ENCODE measurements at places on chromosomes 11 and 22.

DNA sequence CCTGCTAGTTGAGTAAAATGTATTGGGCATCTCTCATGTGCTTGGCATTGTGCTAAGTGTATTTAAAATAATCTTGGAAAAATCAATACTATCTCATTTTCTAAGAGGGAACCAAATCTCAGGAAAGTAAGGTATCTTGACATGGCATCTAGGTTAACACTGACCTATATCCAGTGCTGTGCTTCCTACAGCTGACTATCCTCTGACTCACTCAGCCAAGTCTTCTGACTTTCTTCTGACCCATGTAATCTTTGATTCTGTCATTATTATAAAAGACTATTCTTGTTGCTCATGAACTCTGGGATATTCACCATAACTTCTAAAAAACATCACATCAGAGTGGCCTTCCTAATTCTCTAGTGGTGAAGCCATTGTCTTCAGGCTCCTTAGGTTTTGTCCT, 304.1 kb upstream of the TENM4 start:
- DNase-seq: no peak

- no peak for DNase-seq
These were observed 20.2 kb upstream of the TP53AIP1 start for GRCh38 chr11:128962896-128963295.

DNA sequence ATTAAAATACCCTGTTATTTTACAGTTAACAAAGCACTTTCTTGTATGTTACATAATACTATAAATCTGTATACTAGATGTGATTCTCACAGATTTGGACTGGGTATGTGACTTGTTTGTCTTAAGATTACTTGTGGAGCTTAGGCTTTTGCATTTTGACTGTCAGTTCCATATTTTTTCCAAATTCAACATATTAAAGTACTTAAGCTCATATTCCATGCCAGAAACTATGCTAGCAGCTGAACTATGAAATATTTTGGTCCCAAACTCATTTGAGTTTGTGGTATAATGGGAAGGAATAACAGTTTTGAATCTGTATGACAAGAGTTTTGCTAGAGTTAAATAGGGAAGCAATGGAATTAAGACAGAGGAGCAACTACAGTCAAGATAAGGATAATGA, 841.4 kb downstream of the JRKL start:
- no peak for DNase-seq

- no peak for DNase-seq
These were observed 33.1 kb upstream of the GRAMD4 start for GRCh38 chr22:46587061-46587460.

DNA sequence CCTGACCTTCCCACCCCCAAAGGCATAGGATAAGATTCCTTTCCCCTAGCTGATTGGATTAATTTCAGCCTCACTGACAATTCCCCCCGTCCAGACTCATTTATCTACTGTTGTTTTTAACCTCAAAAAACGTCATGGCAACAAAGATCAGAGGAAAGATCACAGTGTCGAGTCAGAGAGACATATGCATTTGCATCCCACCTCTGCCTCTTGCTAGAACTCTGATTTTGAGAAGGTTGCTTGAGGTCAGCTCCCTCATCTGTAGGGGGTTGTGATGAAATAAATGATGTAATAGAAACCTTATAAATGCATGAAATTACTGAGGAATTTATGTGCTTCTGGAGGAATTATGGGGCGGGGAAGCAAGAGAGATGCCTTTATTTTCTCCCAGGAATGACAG, 53.3 kb upstream of the SYN3 start:
- DNase-seq: no peak

DNA sequence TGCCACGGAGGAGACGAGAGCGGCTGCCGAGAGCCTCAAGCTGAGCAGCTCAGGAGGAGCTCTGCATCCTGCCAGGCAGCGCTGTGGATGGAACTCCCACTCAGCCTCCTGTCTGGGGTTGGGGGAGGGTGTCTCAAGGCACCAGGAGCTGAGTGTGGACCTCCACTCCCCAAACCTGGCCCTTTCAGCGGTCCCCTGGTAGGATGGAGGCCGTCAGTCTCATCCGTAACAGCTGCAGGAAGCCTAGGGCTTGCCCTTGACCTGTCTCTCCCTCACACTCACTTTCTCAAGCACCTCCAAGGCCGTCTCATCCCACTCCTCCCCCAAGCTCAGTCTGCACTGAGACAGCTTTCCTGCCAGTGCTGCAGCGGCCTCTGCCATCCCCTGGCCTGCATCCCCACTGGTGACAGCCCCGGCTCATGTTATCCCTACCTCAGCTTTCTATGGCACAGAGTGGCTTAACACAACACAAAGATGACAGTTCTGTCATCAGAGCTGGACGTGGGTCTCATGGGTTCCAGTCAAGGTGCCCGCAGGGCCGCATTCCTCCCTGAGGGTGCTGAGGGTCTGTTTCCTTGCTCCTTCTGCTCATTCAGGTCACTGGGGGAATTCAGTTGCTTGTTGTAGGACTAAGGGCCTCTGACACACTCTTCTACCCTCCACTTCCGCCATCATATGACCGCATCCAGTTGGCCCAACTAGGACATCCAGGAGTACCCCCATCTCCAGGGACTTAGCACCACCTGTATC, 341.9 kb upstream of the B3GAT1 start:
- no peak for DNase-seq

- no peak for DNase-seq
These were observed 123.3 kb upstream of the TBCEL start for GRCh38 chr11:120900643-120901042.

DNA sequence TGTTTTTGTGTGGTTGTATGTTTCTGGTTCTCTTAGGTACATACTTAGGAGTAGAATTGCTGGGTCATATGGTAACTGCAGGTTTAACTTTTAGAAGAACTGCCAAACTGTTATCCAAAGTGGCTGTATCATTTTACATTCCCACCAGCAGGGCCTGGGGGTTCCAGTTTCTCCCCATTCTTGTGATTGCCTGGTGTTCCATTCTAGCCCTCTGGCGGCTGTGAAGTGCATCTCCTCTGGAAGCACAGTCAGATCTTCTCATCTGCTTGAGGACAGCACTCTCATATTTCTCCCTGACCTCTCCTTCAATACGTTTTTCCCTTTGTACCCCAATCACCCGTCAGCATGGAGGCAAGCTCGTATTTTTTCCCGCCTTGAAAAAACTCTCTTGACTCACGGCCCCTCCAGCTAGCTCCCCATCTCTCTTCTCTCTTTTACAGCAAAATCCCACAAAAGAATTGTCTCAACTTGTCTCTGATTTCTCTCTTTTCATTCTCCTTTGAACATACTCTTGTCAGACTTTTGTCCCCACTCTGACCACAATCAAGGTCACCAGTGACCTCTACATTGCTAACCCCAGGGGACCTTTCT, 56.8 kb upstream of the THY1 start:
- no peak for DNase-seq

GRCh38 chr11:128687321-128687720, 6.6 kb upstream of the FLI1 start:
- no peak for DNase-seq

GRCh38 chr22:30605449-30606110, 1.4 kb upstream of the TCN2 start:
- no peak for DNase-seq

DNA sequence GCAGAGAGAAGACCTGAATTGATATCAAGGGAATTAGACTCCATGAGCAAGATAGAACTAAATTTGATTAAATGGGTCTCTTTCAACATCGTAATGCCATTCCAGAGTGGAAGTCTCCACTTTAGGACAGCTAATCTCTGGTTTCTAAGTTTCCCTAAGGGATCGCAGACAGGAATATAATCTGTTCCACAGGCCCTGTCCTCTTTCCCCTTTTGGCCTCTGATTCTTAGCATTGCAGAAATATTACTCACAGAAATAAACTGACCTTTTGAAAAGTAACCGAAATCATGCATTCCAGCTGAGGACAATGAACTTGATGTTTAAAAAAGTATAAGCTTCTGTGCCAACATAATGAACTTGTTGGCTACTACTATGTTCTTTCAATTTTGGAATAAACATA, 227.8 kb downstream of the ETS1 start:
- no peak for DNase-seq

DNA sequence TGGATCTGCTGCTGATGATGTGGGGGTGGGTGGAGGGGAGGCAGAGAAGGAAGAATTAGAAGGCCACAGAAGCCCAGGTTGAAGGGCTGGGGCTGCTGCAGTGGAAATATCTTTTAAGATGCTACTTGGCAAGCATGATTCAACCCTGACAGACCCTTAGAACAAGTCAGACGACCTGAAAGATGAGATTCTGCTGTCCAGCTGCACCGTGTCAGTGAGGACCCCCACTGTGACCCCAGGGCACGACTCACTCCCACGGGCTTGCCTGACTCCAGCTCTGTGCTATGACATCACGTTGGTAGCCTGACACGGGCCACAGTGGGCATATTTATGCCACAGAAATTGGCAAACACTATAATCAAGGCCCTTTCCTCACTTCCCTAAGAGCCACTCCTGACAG, 36.0 kb downstream of the LRFN4 start:
- no peak for DNase-seq

DNA sequence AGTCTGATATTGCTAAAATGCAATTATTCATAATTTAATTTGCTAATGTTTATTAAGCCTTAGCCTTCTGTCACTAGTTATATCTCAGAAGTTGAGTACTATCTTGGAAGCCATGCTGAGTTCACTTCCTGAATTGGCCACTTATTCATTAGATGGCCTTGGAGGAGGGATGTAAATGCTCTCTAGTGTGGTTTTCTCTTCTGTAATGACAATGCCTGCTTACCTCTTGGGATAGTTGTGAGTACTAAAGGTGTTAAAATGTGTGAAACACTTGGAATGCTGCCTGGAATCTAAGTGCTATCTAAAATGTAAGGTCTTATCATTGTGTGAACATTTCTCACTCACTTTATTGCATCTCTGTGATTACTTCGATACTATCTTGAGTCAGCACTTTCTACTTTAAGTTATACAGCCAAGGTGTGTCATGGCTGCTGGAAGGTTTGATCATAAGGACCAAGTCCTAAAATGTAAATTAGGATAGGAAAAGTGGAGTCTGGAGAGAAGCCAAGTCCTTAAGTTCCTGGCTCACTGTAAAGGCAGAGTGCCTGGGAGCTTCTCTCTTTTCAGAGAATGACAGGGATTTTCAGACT, 12.4 kb downstream of the GLYATL2 start:
- no peak for DNase-seq

DNA sequence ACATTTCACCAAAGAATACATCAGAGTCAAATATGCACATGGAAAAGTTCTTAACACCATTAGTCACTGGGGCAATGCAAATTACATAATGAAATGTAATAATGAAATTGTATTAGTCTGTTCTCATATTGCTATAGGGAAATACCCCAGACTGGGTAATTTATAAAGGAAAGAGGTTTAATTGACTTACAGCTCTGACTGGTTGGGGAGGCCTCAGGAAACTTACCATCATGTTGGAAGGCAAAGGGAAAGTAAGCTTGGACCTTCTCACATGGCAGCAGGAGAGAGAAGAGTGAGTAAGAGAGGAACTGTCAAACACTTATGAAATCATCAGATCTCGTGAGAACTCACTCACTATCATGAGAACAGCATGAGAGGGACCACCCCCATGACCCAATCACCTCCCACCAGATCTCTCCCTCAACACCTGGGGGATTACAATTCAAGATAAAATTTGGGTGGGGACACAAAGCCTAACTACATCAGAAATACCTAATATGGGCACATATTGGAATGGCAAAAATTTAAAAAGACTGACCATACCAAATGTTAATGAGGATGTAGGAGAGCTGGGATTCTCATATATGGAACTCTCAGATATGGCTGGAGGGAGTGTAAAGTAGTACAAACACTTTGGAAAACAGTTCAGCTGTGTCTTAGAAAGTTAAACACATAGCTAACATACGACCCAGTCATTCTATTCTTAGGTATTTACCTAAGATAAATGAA, 65.1 kb upstream of the CD44 start:
- no peak for DNase-seq

- DNase-seq: no peak
These were observed 16.6 kb downstream of the CYTH4 start for GRCh38 chr22:37298748-37299495.

GRCh38 chr11:60069450-60069849, 13.0 kb downstream of the MS4A3 start:
- no peak for DNase-seq

DNA sequence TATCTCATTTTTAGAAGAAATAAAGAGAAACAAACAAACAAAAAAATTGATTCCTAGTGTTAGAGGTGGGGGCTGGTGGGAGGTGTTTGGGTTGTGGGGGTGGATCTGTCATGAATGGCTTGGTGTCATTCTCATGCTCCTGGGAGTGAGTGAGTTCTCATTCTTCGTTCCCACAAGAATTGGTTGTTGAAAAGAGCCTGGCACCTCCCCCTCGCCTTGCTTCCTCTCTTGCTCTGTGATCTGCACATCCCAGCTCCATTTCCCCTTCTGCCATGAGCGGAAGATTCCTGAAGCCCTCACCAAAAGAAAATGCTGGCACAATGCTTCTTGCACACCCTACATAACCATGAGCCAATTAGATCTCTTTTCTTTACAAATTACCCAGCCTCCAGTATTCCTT, 277.8 kb downstream of the ST3GAL4 start:
- DNase-seq: no peak

- no peak for DNase-seq
These were observed 13.3 kb upstream of the MEN1 start for GRCh38 chr11:64823568-64824119.

GRCh38 chr11:63767565-63768236, 874 bp downstream of the ZFTA start:
- DNase-seq: no peak

DNA sequence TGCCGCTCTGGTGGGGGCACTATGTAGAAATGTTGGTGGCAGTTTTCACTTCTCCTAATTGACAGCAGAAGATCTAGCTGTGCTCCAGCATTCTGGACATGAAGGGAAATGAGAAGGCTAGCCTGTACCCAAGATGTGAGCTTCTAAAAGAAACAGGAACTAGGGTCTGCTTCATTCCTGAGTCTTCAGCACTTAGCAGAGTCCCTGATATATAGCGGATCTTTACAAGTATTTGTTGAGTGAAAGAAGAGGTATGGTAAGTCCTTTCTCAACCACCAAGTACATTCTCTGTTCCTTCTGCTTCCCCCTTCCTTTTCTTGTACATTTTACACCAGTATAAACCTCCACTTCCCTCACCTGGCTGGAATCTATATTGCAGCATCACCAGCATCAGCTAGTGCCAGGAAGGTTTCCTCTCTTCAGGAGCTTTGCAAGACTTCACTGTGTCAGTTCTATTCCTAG, 408.3 kb upstream of the CADM1 start:
- no peak for DNase-seq

- no peak for DNase-seq
These were observed 9.6 kb upstream of the BIRC3 start for GRCh38 chr11:102307727-102308038.
